AG08395 (cell line): ENCODE measurements at places on chromosomes 7 and 10.

DNA sequence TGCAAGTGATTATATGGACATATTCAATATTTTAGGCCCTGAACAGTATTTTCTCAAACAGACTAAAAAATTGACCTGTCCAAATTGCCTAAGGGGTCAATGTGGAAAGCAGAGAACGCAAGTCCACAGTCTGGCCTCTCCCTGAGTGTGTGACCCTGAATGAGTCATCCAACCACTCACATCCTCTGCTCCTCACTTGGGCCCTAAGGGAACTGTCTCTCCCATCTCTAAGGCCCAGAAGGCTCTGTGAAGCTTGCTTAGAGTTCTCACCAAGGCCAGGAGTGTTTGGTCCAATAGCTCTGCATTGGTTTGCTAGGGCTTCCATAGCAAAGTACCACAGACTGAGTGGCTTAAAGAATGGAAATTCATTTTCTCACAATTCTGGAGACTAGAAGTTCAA is 155.1 kb downstream of the LSM5 start:
- DNase-seq = no peak

GRCh38 chr7:116164552-116165306 is 45.6 kb upstream of the TES start:
- no peak for DNase-seq

- peak; percentile 61 for DNase-seq
Measured at GRCh38 chr10:89414879-89415821, 782 bp downstream of the IFIT5 start.

- no peak for DNase-seq
Measured at GRCh38 chr10:88232029-88232895, 350.9 kb downstream of the RNLS start.

- DNase-seq = peak; percentile 74
Measured at GRCh38 chr7:131642429-131642828, 86.0 kb upstream of the PODXL start.

- DNase-seq = no peak
Measured at GRCh38 chr10:121524157-121524817, 74.0 kb downstream of the FGFR2 start.

GRCh38 chr7:41206267-41206666 is 496.6 kb downstream of the INHBA start:
- no peak for DNase-seq

DNA sequence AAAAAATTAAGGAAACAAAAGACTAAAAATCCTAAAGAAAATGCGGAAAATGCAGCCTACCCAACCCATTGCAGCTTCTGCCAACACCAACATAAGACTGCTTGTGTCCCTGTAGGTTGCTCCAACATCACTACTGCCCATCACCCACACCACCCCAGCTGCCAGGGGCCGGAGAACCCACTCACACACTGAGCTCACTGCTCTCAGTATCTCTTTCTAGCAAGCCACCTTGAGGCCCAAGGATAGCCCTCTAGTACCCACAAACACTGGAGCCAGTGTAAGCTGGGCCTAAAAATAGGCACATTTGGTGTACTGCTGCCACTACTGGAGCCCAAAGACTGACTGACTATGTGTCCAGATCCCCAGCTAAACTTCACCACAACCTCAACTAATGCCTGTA is 67.3 kb downstream of the MEST start:
- DNase-seq = no peak

DNA sequence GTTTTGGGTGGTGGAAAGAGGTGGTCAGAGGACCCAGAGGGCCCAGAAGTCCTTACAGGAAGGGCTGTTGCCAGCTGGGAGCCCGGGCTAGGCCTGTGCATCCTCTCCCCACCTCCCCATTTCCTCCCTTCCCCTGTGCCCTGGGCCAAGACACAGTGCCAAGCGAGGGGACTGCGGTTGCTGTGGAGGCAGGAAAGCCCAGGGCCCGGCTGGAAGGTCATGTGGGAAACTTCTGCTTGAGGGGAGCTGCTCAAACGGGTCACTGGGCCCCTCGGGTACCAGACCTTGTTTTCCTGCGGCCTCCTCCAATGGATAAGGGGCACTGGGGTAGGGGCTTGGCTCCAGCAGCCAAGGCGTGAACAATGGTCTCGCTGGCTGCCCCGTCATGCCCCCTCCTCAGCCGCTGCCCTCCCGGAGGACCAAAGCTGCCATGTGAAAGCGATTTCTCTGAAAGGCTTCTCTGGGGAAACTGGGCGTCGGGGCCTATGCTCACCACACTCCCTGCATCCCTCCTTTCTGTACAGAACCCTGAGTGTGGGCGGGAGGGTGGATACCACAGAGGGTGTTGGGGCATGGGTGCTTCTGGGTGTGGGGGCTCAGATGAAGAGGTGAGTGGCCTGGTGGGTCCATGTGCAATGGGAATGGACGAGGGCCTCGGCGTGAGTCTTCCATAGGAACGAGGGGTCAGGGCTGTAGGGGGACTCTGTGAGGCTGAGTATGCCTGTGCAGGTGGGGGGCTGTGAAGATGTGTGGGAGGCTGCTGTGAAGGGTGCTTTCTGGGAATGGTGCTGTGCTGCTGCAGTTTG is 135.3 kb downstream of the PTPN20 start:
- DNase-seq = no peak

DNA sequence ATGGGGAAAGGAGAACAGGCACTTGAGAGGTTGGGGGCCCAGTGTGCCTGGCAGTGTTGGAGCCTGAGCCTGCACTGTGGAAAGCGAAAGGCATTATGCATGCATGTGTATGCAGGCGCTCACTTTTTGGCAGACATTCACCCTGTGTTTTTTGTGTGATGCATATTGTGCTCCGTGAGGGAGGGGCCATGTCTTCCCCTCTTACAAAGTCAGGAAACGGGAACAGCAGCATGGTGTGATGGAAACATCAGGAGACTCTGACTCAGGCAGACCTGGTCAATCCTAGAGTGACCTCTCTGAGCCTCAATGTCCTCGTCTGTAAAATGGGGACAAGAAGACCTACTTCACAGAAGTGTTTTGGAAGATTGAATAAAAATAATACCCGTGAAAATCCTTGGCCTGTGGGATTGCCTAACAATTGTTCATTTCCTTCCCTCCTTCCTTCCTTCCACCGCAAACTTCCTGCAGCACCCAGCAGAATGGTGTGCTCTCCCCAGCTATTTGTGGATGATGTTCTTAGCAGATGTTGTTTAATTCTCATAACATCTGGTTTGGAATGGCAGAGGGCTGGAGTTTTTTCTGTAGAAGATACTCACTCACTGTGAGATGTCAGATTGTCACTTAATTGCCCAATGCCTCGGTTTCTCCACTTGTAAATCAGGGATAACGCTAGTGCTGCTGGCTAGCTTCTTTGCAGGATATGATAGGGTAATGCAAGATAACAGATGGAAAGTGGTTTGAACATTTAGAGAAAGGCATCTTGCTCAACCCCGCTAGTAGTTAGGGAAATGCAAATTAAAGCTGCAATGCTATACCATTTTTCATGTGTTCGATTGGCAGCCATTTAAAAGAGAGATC is 39.8 kb downstream of the CDH23 start:
- DNase-seq = no peak

- no peak for DNase-seq
Measured at GRCh38 chr7:81685270-81685868, 84.5 kb downstream of the HGF start.

GRCh38 chr10:33733058-33733457 is 398.6 kb upstream of the NRP1 start:
- no peak for DNase-seq

GRCh38 chr10:75260990-75261389 is 25.2 kb upstream of the COMTD1 start:
- DNase-seq = no peak

DNA sequence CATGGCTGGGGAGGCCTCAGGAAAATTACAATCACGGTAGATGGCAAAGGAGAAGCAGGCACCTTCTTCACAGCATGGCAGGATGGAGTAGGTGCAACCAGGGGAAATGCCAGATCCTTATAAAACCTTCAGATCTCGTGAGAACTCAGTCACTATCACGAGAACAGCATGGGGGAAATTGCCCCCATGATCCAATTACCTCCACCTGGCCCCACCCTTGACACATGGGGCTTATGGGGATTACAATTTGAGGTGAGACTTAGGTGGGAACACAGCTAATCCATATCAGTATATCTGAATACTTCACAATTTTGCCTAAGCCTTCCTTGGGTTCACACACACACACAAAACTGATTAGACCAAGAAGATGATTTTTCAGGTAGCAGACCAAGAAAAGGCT is 145.1 kb upstream of the COL1A2 start:
- no peak for DNase-seq

- DNase-seq = no peak
Measured at GRCh38 chr10:119320981-119321380, 113.6 kb downstream of the GRK5 start.

DNA sequence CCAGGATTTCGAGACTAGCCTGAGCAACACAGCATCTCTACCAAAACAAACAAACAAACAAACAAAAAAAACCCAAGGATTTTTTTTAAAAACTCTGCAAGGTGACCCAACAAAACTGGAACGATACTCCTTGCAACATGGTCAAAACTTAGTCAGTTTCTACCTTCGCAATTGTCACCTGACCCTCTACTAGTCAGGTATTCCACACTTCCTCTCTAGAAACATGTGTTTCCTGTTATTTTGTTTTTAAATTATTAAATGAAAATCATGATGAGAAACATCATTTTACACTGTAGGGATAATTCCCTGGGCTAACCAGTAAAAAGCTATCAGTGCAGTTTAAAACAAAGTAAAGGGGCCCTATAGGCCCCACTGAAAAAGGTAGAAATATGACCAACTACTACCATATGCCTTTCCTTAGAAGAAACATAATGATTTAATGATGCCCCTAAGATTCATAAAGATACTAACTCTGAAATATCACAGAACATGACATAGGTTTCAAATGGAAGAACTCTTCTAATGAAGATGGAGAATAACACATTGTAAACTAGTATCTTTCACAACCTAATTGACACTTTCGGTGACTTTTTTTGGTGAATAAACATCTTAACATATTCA is 8.7 kb downstream of the BRAF start:
- no peak for DNase-seq

DNA sequence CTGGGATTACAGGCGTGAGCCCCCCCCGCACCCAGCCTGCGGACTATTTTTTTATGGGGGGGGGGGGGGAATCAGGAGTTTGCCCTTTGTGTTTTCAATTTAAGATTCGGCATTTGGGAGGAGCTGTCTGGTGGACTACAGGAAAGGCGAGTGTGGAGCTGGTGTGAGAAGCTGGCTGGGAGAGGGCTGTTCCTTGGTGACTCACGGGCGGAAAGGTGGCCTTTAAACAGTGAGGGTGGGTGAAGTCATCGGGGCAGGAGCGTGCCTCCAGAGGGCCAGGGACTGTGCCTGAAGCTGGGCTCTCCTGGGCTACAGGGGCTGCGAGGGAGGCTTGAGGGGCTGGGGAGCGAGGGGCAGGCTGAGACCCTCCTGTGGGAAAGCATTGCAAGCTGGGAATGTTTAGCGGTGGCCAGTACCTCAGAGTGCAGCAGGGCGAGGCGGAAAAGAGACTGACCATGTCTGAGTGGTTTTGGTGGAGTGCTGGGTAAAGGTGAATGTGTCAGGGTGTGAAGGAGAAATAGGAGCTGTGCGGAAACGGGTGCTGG is 39.7 kb upstream of the ZNF32 start:
- DNase-seq = no peak

DNA sequence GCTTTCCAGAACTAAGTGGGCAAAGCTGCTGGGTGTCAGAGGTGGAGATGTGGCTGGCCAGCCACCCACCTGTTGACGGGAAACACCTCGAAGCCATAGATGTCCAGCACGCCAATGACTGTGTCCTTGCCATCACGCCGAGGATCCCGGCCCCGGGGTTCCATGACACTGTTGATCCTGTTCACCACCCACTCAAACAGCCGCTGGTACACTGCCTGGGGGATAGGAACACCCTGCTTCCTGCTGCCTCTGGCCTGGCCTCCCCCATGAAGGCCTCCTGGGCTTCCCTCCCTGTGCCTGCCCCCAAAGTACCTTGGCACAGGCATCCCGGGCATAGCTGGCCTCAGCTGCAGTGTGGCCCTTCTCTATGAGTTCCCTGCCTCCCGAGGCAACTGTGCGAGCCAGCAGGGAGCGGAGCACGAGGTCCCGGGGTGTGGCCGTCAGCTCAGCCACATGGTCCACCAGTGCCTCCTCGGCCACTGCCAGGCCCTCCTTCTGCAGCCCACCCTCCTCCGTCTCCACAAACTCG is 8.2 kb downstream of the MYO1G start:
- DNase-seq = no peak

DNA sequence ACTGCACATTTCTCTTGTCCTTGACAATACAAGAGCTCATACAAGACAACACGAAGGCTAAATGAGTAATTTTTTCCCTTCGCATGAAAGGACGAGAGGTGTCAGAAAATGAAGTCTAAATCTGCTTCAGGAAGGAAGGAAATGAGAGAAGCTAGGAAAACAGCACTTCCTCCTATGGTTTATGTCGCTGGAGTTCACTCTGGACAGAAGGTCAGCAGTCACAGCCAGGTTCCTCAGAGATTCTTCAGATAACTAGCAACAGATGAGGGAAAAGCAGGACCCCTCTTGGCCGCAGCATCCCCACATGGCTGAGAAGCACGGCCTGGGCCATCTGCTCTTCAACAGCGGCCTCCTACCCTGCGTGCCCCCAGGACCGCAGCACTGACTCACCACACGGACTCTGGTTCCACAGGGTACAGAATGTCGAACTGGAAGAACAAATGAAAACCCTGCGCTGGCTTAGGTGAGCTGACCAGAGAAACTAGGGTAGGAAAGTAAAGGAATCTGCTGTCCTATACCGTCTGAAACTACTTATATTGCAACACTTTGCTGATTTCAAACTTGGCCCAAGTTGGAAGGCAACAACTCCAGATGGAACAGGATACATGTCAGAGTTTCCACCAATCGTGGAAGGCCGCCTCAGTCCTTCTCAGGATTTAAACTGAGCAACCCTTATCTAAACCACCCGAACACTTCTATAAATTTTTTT is 26.3 kb downstream of the DNMBP start:
- peak; percentile 82 for DNase-seq

DNA sequence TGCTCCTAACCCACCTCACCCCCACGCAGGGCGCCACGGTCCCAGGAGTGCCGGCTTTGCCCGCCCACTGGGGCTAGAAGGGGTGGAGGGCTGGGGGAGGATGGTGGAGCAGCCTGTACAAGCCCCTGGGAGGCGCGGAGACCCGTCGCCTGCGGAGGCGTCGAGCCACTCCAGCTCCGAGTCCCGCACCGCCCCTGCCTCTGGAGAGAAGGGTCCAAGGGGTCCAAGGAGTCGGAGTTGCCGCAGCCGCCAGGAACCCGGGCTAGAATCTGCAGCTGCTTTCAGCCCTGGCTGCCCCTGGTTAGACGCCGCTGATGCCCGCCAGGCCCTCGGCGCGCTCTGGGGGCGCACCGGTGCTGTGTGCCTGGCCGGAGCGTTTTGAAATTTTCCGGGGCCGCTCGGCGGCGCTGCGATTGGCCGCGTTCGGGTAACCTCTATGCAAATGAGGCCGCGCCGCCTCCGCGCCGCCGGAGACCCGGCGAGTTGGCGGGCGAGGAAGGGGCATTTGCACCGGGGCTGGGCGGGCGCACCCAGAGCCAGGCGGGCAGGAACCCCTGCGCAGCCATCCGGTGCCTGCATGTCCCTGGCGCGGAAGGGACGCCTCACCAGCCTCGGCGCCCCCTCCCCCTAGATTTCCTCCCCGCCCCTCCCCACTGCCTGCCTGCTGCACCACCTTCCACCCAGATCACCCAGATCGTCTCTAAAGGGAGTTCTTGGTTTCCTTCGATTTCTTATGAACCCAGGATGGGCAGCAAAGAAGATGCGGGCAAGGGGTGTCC is at the start of gene HMX2:
HMX2 (plus strand) TSS at position 502 of the 779 bp plus-strand sequence; CDS start at position 745, 243 bp downstream.
- DNase-seq = no peak
